ENCODE measurements at places on chromosomes 13 and 19.

DNA sequence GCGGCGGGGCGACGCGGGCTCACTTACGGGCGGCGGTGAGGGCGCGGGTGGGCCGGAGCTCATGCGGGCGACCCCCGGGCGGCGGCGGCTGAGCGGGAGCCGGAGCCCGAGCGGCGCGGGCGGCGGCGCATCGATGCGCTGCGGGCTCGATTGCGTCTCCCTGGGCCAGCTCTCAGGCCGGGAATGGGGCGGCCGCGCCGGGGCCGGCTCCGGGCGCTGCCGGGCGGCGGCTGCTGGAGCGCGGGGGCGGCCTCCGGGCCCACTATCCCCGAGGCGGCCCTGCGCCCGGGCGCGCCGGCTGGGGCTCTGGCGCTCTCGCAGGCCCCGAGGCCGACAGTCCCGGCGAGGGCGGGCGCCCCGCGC, 1.4 kb upstream of the TSHZ3 start:
- no peak for DNase-seq

DNA sequence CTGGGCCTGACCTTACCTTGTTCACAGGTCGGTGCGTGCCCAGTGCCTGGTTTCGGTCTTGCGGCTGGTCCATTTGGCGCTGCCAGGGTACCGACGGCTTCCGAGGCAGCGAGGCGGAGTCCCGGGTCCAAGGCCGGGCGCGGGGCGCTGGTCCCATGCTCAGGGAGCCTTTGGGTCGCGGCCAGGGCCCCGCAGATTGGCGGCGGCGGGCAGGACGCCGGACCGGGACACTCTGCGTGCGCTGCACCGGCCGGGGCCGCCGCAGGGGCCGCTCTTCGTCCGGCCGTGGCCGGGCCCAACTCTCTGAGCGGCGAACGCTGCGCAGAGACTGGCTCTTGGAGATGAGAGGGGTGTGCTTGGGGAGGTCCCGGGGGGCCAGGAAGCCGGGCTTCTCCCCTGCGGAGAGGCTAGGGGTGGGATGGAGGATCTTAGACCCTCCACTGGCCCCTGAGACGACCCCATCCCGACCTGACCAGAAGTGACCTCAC, 3.4 kb upstream of the WIZ start:
- DNase-seq, result no peak

GRCh38 chr19:16714702-16715287, 4.9 kb upstream of the NWD1 start:
- peak; percentile 54 for DNase-seq

- DNase-seq, result no peak
Observed at GRCh38 chr19:10112037-10112761, 706 bp downstream of the P2RY11 start.

DNA sequence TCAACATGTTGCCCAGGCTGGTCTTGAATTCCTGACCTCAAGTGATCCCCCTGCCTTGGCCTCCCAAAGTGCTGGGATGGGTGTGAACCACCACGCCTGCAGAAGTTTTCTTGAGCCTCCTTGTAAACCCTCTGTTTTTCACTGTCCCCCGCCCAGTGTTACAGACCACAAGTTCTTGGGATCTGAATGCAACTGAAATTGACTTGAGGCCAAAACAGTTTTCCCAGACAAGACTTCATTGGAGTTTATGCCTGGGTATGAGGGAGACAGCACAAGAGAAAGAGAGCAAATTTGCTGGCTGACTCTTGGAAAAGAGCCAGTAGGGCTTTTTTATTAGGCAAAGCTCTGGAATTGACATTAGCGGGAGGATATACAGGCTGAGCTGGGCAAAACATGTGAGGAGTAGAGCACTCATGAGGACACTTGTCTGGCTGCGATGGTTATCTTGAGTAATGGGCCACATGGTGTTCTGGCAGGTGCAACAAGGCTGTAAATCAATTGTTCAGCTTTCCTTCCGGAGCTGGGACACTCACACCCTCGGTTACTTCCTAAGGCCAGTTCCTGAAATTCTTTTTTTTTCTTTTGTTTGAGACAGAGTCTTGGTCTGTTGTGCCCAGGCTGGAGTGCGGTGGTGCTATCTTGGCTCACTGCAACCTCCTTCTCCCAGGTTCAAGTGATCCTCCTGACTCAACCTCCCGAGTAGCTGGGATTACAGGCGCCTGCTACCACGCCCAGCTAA, 12.7 kb upstream of the HNRNPL start:
- DNase-seq, result no peak

- DNase-seq, result no peak
Observed at GRCh38 chr19:54307389-54308020, 5.5 kb downstream of the LILRA5 start.

DNA sequence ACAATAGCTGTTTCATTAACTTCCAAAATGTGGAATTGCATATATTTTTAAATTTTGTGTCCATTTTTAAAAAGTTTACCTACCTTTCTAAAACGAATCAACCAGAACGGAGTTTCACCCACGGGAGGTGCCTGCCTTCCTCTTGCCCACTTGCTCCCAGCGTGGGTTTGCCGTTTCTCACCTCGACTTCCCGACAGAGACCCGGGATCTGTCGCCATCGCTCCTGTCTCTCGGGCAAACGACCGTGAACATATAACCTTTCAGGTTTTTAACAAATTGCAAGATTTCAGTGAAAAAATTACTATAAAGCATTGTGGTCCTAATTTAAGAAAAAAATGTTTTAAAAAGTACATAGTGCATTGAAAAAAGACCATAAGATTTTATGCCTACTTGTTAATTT, 4.2 kb downstream of the TMEM255B start:
- DNase-seq, result no peak

DNA sequence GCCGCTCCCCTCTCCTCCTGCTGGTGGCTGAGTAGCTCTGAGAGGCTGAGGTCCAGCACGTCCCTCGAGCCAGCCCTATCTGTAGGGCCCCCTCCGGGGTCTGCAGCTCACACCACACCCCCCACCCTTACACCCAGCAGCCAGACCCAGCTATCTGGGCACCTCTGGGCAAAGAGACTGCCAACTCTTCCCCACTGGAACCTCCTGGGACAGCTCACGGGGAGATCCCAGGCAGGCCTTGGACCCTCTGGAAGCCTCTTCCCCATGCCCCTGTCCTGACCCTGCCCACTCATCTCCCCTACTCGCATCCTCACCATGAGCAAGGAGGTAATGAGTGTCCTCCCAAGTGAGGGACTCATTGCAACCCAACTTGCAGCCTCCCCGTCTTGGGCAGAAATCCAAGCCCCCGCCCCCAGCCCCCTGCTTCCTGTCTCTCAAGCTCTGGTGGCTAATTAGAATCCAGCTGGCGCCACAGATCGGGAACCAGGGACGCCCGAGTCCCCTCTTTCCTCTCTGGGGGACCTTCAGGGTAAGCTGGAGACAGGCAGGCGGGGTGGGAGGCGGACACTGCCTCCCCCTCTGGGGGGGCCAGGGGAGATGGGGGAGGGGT, 22.1 kb downstream of the ADGRL1 start:
- DNase-seq, result no peak

DNA sequence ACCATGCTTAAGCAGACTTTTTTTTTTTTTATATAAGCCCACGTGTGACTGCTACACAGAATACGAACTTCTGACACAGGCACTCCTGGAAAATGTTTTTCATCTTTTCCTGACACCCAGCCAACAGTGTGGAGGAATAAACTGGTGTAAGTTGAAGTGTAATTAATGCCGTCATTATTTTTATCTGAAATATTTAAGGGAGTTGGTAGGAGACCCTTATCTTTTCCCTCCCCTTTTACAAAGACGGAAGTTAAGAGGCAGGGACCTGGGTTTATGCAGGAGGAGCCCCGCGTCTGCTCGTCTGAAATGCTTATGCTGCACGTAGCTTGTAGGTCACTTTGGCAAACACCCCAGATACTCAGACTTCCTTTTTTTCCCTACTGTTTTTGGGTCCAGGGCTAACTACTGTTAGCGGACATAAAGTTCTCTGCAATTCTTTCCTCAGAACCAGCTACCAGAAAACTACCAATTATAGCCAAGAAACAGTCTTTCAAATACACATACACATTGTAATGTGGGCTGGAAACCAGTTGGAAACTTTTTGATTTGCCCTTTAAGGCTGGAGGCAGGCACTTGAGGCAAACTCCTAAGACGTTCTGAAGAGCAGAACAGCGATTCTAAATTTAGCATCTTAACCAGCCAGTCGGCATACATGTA, 50.8 kb downstream of the EFNB2 start:
- DNase-seq, result peak; percentile 74

DNA sequence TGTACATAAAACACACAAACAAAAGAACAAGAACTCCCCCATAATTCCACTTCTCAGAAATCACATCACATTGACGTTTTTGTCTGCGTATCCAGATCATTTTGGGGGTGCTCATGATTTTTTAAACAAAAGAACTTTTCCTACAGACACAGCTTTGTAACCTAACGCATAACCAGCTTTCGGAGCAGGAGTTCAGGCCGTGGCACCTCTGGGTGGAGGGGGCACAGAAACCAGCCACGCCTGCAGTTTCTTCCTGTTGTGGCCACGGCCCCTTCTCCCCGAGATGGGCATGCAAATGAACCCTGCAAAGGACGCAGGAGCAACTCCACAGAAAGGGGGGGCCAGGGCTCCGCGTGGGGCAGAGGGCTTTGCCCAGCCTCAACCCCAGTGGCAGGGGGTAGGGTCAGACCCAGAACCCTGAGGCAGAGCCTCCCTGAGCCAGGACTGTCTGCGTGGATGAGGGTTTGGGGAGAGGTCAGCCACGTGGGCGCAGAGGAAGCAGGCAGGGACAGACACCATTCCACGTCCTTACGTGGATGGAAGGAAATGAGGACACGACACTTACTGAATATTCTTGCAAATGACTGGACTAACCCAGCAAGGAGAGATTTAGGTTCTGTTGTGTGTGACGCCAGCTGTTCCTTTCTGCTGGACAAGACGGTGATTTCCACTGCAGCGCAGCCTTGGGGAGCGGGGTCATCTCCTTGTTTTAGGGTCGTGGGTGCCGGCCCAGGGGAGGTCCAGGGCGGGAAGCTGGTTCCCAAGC, 64.4 kb downstream of the RASA3 start:
- DNase-seq, result peak; percentile 37

- DNase-seq, result no peak
Observed at GRCh38 chr19:45005787-45006186, 4.5 kb downstream of the RELB start.
